Activated T-cell treated with anti-CD3 and anti-CD28 coated beads, Interleukin-2, amount 50 U/mL, for 48 hours (primary cell): ENCODE measurements at places on chromosomes 2 and 18.

- DNase-seq = no peak
These were observed 112.1 kb downstream of the LTBP1 start for GRCh38 chr2:33058716-33059470.

GRCh38 chr2:58032764-58033080, 13.9 kb upstream of the VRK2 start:
- DNase-seq = no peak

DNA sequence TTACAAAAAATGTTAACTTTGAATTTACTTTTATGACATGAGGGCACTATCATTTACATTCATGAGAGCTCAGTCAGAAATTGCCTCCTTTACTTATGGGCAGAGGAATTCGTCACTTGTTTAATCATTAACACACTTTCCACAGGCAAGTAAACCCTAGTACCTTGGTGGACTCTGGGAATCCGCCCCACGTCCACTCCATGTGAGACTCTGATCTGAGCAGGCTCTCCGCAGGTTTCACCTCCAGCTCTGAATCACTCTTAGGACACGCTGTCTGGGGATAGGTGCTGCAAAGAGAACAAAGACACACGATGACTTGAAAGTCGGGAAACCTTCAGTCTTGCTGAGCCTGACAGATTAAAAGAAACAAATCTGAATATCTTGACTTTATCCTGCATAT, 73.6 kb downstream of the LPIN2 start:
- no peak for DNase-seq

DNA sequence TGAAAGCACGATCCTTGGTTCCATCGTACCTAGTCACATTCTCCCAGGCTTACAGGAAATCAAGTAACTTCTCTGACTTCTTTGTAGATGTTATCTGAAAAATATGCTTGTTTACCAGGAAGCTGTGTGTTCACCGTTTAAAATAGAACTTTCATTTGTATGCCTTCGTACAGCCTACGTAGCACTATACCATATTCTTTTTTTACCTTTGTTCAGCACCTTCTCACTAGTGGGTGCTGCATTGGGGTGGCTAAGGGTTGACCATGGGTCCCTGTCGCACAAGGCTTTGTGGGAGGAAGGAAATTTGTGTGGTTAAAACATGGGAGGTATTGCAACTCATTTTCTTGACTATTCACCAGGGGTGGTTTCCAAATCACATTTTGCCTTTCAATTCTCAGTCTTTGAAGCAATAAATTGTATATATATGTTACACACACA, 16.6 kb downstream of the MALT1 start:
- DNase-seq = peak; percentile 66

DNA sequence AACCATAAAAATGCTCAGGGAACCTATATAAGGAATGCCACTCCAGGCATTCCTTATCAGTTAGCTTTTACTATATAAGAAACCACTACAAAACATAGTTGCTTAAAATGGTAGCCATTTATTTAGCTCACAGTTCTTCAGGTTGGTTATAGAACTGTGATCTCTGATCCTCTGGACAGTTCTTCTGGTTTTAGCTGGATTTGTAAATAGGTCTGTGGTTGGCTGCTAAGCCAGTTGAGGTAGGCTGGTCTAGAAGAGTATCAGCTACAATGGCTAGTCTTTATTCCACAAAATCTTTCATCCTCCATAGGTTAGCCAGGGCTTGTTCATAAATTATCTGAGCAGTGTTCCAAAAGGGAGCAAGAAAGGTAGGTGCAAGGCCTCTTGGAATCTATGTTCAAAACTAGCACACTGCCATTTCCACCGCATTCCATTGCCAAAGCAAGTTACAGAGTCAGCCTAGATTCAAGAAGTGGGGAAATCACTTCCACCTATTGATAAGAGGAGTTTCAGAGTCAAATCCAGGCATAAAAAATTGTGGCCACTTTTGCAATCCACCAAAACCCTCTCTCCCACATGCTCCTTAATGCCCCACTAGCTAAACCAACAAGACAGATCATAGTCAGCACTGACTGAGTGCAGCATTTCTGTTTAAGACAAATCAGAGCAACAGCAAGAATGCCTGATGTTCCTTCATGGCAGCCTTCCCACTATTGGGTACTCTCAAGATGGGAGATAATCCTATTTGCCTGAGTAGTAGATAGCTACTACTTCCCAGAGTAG, 146.4 kb downstream of the IRS1 start:
- no peak for DNase-seq

DNA sequence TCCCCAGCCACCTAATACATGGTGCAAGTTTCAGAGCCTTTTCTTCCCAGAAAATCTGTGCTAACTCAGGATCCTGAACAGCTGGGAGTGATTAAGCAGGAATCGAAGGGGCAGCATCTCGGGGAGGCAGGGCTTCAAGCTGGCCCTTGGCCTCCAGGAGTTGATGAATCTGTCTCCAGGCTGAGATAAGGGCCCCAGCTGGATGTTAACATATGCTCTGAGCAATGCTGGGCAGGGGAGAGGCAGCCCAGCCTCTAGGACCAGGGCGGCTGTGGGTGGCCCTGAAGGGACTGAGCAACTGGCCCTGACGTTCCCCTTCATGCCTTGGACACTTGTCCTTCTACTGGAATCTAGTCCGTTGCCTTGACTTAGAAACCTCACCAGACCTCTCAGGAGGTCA, 84.1 kb upstream of the EPC2 start:
- DNase-seq = no peak

- DNase-seq = no peak
These were observed 365.6 kb upstream of the UBE2E3 start for GRCh38 chr2:180614776-180615175.
